ENCODE measurements at places on chromosomes 3 and 15.
A peak's percentile ranks its signal among the peaks of the same experiment; 100 is the strongest.

DNA sequence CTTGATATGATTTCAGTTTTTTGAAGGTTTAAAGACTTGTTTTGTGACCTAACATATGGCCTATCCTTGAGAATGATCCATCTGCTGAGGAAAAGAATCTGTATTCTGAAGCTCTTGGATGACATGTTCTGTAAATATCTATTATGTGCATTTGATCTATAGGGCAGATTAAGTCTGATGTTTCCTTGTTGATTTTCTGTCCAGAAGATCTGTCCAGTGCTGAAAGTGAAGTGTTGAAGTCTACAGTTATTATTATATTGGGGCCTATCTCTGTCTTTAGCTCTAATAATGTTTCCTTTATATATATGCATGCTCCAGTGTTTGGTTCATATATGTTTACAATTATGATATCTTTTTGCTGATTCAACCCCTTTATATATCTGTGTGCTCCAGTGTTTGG is 362.8 kb downstream of the EPHA6 start:
- no peak for DNase-seq

GRCh38 chr3:72285502-72285901 is 500.6 kb upstream of the PROK2 start:
- no peak for DNase-seq

DNA sequence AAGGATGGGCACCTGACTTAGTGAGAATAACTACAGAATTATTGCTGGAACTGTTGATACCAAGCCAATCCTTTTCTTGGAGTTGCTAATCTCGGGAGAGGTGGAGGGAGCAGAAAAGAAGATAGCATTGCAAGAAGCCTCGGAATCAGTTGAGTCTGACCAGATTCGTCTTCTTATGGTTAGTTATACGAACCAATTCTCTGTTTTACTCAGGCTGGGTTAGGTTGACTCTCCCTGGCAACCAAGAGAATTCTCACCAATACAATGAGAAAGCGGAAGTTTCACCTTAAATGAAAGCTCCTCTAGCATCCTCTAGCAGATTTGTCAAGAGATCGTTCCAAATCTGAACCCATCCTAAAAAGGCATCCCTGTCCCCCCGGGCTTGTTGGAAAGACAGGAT is 43.5 kb upstream of the UBE2E1 start:
- no peak for DNase-seq

- no peak for DNase-seq
Observed at GRCh38 chr3:165201964-165202363, 5.8 kb upstream of the SLITRK3 start.

GRCh38 chr3:106643684-106644161 is 733.5 kb upstream of the CCDC54 start:
- no peak for DNase-seq

GRCh38 chr15:56832125-56832524 is 86.3 kb upstream of the TCF12 start:
- no peak for DNase-seq

- no peak for DNase-seq
Observed at GRCh38 chr3:129558081-129558771, 15.3 kb downstream of the H1-8 start.

DNA sequence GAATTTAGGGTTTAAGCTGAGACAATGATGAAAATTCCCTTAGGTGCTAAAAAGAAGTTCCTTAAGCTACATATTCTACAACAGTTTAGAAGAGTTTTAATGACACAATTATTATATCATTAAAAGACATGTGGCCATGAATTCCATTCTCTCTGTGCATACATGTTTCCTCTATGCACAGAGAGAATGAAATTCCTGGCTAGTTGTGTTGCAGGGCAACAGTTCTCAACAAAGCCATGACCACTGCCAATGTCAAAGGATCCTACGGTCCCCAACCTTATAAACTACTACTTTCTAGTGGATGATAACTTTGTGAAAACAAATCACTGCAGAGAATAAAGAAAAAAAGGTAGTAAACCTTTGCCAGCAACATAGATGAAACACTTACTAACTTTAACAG is 122.7 kb downstream of the OTOL1 start:
- no peak for DNase-seq

GRCh38 chr3:11808231-11808630 is 38.5 kb downstream of the TAMM41 start:
- no peak for DNase-seq

DNA sequence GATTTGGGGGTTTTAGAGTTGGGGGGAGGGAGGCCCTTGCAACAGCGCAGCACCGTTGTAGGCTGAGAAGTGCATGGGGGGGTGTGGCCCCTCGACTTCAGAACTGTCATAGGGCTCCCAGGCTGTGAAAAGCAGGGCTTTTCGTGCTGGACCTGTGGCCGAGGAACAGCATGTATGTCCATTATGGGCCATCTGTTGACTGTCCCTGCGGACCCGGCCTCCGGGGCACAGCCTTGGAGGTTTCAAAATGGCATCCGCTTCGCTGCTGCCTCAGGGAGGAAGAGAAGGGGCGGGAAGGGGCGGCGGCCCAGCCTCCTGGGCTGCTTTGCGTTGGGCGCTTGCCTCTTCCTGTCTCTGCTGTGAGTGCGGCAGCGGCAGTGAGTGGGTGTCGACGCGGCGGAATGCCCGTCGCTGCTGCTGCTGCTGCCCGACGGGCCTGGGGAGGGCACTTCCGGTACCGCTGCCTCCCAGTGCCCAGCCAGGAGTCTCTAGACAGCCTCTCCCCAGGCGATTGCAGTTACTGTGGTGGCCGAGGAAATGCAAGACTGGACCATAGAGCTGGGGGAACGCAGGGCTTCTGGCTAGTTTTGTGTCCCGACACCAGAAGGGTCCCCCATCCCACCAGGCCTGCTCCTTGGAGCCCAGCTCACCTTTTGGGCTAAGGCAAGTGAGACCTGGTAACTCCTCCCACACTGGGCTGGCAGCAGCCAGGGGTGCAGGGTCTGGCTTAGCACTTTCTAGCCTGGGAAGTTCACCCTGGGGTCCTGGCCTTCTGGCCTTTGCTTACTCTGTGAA is 1.9 kb downstream of the GNAI2 start:
- peak; percentile 90 for DNase-seq

GRCh38 chr3:196883361-196883760 is 15.6 kb downstream of the SENP5 start:
- no peak for DNase-seq

DNA sequence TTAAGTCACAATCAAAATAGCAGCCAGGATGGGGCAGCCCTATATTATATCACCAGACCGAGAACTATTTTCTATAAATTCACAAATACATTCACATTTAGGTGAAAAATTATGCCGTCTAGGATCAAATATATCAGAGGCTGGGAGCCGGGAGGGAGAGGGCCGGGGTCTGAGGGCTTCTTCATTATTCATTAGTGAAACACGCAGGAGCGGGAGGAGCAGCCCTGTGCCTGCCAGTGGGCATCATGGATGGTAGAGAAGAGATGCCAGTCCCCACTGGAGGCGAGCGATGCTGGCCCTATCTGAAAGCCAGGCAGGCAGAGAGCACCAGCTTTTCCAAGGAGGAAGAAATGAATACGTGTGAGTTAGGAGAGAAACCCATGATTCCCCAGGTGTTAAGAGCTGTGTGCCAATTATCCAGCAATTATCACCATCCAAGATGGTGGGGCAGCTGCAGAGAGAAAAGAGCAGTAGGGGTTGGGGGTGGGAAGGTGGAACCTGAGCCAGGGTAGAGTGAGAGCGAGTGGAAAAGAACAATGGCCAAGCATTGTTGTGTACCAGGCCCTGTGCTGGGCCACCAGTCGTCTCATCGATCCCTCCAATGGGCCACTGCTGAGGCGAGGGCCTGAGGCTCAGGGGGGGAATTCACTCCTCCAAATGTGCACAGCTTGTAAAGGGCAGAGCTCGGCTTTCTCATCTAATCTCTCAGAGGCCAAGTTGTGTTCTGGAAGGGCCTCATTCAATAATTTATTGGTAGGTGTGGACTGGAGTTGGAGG is 261.3 kb upstream of the TLE3 start:
- no peak for DNase-seq

GRCh38 chr15:62928242-62928999 is 114.1 kb upstream of the TPM1 start:
- peak; percentile 79 for DNase-seq

DNA sequence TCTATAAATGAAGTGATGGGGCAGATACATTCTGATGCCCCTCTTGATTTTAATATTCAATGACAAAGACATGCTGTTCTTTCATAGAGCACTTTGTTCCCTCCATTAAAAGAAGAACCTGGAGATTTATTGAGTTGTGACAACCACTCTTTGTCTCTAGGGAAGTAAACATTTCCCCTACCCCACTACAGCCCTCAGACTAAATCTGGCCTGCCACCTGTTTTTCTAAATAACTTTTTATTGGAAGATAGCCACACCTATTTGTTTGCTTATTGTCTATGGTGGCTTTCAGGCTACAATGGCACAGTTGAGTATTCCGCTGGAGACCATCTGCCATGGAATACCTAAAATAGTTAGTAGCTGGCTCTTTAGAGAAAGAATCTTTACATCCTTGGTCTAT is 41.2 kb upstream of the ZNF385D start:
- no peak for DNase-seq

DNA sequence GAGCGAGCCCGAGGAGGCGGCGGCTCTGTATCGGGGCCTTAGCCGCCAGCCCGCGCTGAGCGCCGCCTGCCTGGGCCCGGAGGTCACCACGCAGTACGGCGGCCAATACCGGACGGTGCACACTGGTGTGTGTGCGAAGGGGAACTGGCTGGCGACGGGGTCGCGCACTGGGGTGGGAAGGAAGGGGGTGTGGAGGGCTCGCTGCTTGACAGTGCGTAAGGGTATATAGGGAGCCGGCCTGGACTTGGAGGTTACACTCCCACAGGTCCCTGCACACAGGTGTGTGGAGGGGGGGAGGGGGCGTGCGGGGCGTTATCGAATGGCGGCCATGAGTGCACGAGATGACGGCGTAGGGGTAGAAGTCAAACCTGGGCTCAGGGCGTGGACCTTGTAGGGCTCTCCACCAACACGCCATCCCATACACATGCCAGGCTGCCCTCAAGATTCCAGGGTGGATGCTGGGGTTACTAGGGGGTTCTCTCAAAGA is 389 bp downstream of the APEH start:
- DNase-seq: no peak

DNA sequence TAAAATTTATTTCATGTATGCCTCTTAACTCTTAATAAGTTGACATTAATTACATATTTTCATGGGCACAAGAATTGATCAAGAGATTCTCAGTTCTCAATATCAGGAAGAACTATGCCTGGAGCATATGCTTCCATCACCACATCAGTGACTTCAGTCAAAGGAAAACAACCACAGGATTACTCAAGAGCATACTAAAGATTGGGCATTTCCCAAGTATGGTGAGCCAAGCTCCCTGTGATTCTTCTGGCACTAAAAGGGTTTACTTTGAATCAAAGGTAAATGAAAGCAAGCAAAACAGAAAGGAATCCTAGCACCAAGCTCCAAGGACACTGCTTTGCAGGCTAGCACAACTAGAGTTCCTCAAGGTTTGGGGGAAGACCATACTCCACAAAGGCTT is 44.6 kb downstream of the FMN1 start:
- DNase-seq: no peak

DNA sequence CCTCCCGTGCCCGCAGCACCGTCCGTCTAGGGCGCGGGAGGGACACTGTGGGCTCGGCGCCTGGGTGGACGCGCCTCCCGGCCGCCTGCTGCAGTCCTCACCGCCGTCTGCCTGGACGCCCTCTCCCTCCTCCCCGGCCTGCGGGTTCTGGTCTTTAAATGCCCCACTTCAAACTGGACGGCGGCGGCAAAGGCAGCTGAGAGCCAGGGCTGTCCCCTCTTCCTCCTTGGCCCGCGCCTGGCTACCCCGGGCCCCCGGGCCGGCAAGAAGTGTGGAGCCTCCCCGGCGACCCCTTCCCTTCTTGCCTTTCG is 426 bp downstream of the CBLB start:
- peak; percentile 78 for DNase-seq

DNA sequence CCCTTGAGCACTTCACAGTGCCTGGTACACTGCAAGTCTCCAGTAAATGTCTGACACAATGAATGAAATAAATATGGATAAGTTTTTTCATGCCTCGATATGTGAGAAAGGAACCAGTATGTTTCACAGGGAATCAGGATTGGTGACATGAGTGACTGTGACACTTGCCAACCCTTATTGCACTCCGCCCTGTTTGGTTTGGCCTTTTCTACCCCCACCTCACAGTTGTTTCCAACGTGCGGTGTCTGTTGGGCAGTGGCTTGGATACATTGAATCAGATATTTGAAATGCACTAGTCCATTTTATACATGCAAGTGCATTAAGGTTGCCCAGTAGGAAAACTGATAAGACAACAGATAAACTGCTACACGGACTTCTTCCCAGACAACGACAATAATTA is 2.0 kb downstream of the NPHP3 start:
- DNase-seq: no peak

GRCh38 chr15:60761505-60761845 is 282.5 kb upstream of the ICE2 start:
- no peak for DNase-seq

GRCh38 chr3:109339197-109339596 is 1.9 kb upstream of the DPPA4 start:
- DNase-seq: no peak

DNA sequence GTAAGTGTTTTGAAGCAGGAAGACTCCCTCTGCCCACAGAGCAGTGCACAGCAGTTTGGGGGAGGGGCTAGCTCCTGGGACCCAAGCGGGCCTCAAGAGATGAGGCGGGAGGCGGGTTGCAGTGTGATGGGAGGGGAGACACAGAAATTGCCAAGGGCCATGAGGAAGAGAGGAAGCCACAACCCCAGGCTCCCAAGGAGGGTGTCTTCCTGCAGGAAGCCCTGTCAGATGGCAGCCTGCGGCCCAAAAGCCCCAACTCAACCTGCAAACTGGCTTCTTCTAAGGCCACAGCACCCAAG is 7.3 kb upstream of the ISLR2 start:
- peak; percentile 71 for DNase-seq

DNA sequence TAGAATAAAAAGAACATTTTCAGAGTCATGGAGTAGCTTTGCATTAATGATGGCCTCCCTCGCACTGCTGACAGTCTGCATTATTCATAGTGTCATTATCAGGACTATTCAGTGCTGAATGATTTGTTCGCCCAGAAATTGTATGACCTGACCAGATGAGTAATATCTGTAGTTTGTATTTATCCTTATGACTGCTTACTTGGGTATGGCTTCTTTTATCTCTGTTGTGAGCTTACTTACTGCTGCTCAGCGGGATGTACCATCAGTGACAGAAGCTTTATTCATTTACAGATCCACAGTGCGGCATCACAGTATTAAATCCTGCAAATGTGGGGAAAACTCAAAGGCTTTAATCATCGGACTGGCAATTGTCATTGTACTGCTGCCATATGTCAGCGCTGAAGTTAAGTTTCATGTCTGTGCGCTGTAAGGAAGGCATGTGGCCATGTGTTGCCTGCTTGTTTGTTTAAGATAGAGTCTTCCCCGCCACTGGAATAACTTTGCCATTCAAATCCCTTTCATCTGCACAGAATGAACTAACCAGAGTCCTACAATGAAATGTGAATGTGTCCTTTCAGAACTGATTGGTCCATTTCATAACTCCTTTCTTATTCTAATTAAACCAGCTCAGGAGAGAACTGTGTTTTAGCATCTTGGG is 262.2 kb downstream of the CHL1 start:
- no peak for DNase-seq

All from ELF-1 (cell line).